ENCODE measurements at places on chromosomes 2 and 18. TPM values are rescaled to one million over a fixed set of nuclear protein-coding genes. Genes with fewer than 3 reads are reported as not detected.

Gene EPHA4
- total RNA-seq: 0.47 TPM

Gene DUSP2
- total RNA-seq: 274 TPM

Gene IL18R1
- total RNA-seq: 20.6 TPM

Gene ASB18
- total RNA-seq: not detected

Gene RAB6C
- total RNA-seq: not detected

Gene LRRC30
- total RNA-seq: not detected

Gene CCDC74B
- 0.72 TPM for total RNA-seq

Gene NOSTRIN
- not detected for total RNA-seq

Gene KCNIP3
- total RNA-seq: not detected

Gene C2orf92
- total RNA-seq: 6.1 TPM

Gene DNER
- not detected for total RNA-seq

Gene IL1RL1
- total RNA-seq: 0.18 TPM

Gene GALNT3
- total RNA-seq: 1.9 TPM

Gene SFTPB
- not detected for total RNA-seq

Gene CTLA4
- 45.6 TPM for total RNA-seq

Gene MYO1B
- 31.5 TPM for total RNA-seq

Gene CHAC2
- 28.0 TPM for total RNA-seq

Gene CASP10
- 25.5 TPM for total RNA-seq

Gene RASGRP3
- 5.5 TPM for total RNA-seq

Gene GAD1
- total RNA-seq: 1.0 TPM

Gene WNT6
- total RNA-seq: 0.21 TPM

Gene IAH1
- total RNA-seq: 66.3 TPM

Gene IGFBP5
- not detected for total RNA-seq

Gene PHLPP1
- 11.4 TPM for total RNA-seq

Gene PLCD4
- total RNA-seq: 0.22 TPM

Gene NR4A2
- 49.9 TPM for total RNA-seq

Gene RTP5
- total RNA-seq: not detected

Gene BMP10
- not detected for total RNA-seq

Gene HTR2B
- total RNA-seq: not detected

Gene POTEI
- total RNA-seq: not detected

Gene GDF7
- not detected for total RNA-seq

Gene TANC1
- 1.0 TPM for total RNA-seq

Gene ANKRD30B
- not detected for total RNA-seq

Gene GPR55
- 18.8 TPM for total RNA-seq

Gene IL18RAP
- 5.3 TPM for total RNA-seq

Gene PPP1R1C
- not detected for total RNA-seq

Gene BOK
- not detected for total RNA-seq

Gene TEKT4
- total RNA-seq: not detected

Gene MORN2
- total RNA-seq: 9.8 TPM

Gene RBMS1
- 39.3 TPM for total RNA-seq

Gene CPO
- not detected for total RNA-seq

Gene IL1RN
- total RNA-seq: 0.19 TPM

Gene CCDC150
- 7.5 TPM for total RNA-seq

Gene OXER1
- 0.16 TPM for total RNA-seq

Gene LHCGR
- total RNA-seq: not detected

Gene RGPD4
- 0.64 TPM for total RNA-seq

Gene BUB1
- 75.5 TPM for total RNA-seq

Gene C2orf66
- total RNA-seq: not detected

Gene SERPINB3
- total RNA-seq: not detected

Gene MARCHF4
- not detected for total RNA-seq

Gene AQP12A
- total RNA-seq: not detected

Data from activated naive CD8-positive, alpha-beta T cell treated with anti-CD3 and anti-CD28 coated beads for 36 hours (primary cell).